ENCODE measurements at places on chromosomes 11 and 22. TPM values are rescaled to one million over a fixed set of nuclear protein-coding genes. Genes with fewer than 3 reads are reported as not detected.

DNA sequence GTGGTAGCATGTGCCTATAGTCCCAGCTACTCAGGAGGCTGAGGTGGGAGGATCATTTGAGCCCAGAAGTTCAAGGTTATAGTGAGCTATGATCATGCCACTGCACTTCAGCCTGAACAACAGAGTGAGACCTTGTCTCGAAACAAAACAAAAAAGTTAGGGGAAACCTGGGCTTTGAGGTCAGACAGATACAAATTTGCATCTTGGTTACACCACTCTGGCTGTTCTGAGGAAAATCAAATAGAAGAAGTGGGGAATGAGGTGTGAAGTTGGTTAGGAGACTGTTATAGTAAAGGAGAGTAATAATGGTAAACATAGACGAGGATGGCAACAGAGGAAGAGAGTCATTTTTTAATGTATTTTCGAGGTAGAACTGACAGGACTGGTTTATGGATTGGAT, 62.6 kb downstream of the PPME1 start:
- DNase-seq, result no peak

GRCh38 chr22:47618180-47619010, 855.9 kb downstream of the TBC1D22A start:
- DNase-seq, result no peak

- no peak for DNase-seq
These were observed 47.8 kb downstream of the TEAD1 start for GRCh38 chr11:12721816-12722604.

- DNase-seq, result no peak
These were observed 420.6 kb upstream of the FAT3 start for GRCh38 chr11:91804042-91804441.

DNA sequence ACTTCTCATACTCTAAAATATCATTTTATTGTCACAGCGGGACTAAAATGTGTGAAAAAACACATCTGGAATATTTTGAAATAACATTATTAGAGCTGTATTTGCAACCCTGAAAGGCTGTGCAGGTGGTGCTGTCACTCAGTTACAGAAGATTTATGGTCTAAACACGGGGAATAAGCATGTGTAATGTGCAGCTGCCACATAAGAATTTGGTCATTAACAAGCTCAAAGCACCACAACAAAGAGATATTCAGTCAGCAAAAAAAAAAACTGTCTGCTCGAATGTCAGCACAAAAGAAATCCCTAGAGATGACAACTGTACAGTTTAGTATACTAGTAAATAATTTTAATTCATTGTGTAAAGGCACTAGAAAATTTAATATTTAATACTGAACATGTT, 31.3 kb downstream of the TMEM123 start:
- no peak for DNase-seq

DNA sequence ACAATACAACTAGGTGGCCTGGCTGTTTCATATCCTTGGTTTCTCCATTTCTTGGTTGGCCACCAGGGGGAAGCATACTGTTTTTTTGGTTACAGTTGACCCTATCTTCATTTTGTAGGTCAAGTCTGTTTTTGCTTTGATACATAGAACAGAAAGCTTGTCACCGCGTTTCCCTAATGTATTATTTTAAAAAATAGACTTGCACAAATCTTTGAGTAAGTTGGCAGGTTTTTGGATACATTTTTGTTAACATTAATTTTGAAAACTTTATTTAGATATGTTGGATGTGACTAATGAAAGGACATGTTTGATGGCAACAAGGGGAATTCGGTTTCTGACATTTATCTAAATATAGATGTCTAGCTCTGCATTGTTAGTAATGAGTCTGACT, 3.0 kb downstream of the NCR3LG1 start:
- peak; percentile 70 for DNase-seq

- no peak for DNase-seq
These were observed 8.6 kb downstream of the HSD17B12 start for GRCh38 chr11:43689167-43689566.

CTSF gene
- total RNA-seq, result not detected

Data from Caki2 (cell line).